Liver (tissue), 10 donors: ENCODE measurements at places on chromosomes 7 and 10.

GRCh38 chr10:29157321-29157720 lies 131.5 kb upstream of the LYZL1 start:
- DNase-seq, result no peak

DNA sequence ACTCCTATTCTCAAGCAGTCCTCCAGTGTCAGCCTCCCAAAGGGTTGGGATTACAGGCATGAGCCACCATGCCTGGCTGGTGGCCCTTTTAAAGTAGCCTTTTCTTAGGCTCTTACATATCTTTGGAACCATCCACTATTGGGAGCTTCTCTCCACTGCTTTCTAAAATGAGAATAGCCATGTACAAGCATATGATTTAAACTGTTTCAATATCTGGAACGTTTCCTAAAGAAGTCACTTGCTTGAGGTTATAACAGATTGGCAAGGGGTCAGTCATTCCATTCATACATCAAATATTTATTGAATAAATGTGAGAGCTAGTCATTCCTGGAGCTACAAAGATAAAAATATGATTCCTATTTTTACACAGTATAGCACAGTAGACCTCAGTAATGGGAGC lies 97.4 kb upstream of the LRGUK start:
- no peak for DNase-seq

DNA sequence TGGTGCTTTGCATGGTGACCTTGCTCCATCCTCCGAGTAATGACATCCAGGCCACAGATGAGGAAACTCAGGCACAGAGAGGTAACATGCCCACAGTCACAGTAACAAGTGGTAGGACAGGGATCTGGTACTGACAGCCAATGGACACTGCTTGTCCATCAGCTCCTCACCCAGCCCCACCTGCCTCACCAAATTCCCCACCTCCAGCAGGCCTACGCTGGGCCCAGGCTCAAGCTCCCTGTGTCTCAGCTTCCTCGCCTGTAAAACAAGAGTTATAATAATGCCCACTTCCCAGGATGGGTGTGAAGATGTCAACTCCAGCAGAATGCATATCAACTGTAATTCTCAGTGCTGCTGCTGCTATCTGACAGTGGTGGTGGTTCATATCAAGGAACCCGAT lies 123.8 kb downstream of the GRID1 start:
- no peak for DNase-seq

- DNase-seq, result no peak
Measured at GRCh38 chr10:23630376-23630775, 191.5 kb downstream of the OTUD1 start.

GRCh38 chr10:2120746-2121145 lies 383.4 kb upstream of the ADARB2 start:
- DNase-seq, result no peak

DNA sequence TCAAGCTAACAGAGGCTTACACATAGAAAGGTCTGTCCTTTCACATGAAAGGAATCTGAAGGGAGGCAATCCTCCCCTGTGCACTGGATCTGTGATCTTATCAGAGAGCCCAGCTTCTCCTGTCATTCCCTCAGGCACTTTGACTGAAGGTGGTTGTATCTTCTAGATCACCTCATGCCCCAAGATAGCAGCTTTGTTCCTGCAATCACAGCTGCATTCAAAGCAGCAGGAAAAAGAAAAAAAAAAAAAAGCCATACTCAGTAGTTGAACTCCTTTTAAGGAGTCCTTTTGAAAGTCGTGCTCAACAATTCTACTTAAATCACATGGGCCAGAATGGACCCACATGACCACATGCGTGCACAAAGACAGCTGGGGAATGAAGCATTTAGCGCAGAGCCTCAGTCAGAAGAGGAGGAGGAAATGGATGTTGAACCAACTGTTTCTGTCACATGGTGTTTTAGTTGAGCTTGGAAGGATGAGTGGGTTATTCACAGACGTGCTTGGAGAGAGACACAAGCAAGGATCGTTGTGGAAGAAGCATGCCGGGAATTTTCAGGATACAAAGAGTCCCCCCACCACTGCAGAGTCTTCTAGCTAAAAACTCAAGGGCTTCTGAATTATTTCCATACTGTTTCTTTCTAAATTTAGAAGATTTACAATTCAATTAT lies 13.0 kb upstream of the PFKP start:
- DNase-seq, result no peak

DNA sequence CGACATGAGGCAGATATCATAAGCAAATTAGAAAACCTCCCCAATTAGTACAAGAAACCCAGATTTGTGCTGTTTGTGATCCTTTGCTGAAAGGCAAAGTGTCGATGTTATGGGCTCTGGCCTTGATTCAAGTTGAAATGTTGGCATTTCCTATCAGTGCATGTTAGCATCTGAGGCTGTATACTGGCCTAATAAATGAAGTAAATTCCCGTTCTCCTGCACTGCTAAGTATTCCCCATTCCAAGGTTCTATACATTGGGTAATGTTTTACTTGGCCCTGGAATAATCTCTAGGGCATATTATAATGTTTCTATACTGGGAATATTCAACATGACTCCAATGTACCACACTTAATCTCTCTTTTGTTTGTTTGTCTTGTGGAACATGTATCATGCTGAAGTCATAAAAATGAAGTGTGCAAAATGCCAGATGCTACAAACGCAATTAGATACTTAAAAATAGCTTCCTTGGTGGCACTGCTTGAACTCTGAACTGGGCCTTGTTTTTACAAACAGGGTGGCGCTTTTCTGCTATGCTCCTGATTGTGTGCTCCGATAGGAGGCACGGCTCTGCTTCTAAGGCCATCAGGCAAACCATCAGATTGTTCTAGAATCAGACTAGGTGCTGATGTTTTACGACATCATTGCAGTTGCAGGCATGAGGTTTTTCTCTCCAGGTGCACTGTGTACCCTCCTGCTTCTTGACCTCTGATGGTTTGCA lies 156.7 kb upstream of the TCF7L2 start:
- DNase-seq, result no peak

GRCh38 chr10:77413231-77413630 lies 224.4 kb downstream of the KCNMA1 start:
- no peak for DNase-seq

DNA sequence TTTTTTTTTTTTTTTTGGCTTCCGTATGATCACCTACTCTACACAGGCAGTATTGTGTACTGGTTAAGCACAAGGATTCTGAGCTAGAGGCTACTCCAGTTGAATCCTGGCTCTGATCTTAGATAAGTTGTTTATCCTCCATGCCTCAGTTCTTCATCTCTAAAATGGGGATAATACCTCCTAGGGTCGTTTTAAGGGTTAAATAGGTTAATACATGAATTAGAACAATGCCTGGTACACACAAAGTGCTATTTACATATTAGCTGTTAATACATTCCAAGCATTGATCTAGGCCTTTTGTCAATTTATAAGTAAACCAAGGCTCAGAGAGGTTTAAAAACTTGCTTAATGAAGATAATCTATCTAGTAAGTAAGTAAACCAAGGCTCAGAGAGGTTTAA lies 59.0 kb downstream of the ST7 start:
- DNase-seq, result no peak

GRCh38 chr7:104655592-104655991 lies 327.2 kb downstream of the LHFPL3 start:
- no peak for DNase-seq

DNA sequence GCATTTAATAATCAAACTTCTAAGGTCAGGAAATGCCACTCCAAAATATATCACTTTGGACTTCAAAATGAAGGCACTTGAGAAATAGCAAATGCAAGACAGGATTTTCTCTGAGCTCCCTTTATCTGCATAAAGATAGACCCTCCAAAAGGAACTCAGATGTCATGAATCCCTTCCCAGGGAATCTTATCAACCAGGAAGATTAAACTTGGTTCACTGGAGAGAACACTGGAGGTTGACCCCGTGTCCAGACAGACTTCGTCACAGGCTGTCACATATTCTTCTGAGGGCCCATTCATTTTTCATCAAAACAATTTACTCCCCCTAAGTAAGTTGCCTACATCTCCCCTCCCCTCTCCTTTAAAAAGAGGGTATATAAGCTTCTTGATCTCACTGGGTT lies 21.2 kb downstream of the IFIT3 start:
- DNase-seq, result no peak

- no peak for DNase-seq
Measured at GRCh38 chr10:4337563-4337962, 488.4 kb upstream of the AKR1E2 start.

- no peak for DNase-seq
Measured at GRCh38 chr7:48011951-48012350, 17.0 kb downstream of the SUN3 start.

DNA sequence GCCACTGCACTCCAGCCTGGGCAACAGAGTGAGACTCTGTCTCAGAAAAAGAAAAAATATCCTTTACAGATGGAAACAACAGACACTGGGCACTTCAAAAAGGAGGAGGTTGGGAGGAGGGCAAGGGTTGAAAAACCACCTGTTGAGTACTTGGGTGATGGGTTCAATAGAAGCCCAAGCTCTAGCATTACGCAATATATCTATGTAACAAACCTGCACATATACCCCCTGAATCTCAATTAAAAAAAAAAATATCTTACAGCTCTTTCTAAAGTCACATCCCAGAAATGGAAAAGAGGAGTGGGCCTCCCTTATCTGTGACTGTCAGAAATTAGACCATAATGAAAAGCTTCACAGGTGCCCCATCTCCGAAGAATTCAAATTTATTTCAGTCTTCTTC lies 12.1 kb downstream of the VIM start:
- no peak for DNase-seq

DNA sequence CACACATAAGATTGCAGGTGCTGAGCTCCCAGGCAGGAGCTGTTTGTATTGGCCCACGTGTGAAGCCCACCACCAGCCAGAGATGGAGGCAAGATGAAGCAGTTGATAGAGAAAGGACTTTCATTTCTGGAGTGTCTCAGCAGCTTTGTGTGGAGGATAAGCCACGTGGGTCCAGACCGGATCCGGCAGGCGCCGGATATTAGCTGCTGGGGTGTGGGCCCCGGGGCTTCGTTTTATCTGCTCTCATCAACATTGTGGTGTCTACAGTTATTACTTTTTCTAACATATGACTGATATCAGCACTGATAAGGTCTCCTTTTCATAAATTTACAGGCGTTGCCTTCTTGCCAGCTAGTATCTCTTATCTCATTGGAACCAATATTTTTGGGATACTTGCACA lies 25.5 kb downstream of the SLC18A2 start:
- DNase-seq, result no peak

DNA sequence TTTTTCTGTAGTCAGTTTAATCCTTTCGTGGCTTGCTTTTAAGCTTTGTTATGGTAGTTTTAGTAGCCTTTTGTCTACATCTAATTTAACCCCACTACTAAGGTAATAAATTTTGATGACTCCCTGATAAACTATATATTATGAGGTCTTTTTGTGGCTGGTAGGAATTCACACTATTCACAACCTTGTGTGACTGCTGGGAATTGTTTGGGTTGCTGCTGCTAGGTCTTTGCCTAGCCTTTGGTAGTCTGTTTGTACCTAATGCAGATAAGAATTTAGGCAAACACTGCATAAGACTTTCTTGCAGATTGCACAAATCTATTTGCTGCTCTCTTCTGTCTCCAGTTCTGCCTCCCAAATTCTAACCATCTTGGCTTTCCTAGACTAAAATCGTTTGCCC lies 58.3 kb downstream of the SHOC2 start:
- no peak for DNase-seq

GRCh38 chr10:100223879-100224278 lies 5.5 kb downstream of the CHUK start:
- no peak for DNase-seq

GRCh38 chr7:2714636-2715035 lies 26.6 kb downstream of the AMZ1 start:
- no peak for DNase-seq

DNA sequence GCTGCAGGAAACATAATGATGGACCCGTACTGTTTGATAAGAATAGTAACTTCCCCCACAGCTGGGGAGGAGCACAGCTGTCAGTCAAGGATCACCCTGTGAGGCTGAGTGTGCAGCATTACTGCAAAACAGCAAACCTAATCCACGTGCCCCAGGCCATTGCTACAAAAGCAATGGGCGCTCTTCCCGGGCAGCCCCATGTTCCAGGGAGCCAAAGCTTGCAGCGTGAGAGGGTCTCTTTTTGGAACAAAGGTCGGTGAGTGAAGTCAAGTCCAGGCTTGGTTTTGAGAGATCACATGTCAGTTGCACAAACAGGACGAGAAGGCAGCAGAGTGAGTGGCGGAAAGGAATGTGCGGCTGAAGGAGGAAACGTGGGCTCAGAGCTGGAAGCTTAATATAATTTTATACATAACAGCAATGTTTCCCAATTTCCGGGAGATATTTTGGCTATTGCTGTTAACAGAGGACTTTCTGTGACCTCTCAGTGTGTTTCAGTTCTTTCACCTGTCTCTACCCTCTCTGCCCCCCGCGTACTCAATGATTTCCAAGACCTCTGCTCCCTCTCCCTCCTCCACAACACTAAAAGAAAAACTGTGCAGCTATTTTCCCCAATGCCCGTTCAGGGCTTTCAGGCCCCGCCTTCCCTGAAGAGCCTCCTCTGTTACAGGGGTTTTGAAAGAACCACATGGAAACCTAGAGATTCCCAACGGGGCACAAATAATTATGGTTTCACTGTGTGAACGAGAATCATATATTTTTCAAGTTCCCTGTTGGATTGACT lies 128.9 kb downstream of the MTPAP start:
- DNase-seq, result peak; percentile 35

DNA sequence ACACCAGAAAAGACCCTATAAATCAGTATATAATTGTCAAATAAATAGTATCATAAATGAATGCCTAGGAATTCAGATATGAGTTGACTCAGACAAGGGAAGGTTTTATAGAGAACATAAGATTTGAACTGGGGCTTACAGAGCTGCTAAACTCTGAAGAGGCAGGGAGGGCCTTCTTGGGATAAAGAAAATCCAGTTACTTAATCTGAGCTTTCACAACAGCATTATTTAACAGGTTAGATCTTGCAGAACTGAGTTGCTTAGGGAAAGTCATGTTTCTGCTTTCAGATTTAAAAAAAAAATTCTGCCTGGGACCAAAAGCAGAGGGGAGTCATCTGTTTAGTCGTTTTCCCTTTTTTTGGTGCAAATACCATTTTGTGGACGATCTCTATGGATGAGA lies 594.8 kb upstream of the FZD8 start:
- no peak for DNase-seq

GRCh38 chr10:44963772-44964633 lies 4.4 kb downstream of the RASSF4 start:
- peak; percentile 37 for DNase-seq
